ENCODE measurements at places on chromosomes 13 and 19.

DNA sequence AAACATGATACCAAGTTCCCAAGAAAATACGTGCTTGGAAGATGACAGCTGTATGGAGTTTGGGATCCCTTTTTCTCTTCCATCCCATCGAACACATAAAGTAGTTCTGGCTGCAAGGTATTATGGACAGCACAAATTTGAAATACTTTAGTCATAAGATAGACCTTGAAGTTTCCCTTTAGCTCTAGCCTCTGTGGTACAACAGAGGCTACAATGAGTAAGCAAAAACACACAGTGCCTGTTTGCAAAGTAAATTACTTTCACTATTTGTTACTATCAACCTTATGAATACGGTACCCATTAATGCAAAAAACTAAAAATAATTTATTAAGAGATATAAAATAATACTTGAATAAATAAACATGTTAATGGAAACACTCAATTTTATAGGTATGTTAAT, 21.0 kb upstream of the LRCH1 start:
- no peak overlapping the region for H3K4me3 ChIP-seq
- no peak for DNase-seq
- H3K36me3 ChIP-seq: no peaks in the 10 kb centered on the region
- H3K27ac ChIP-seq: no peak overlapping the region
- no peaks in the 10 kb centered on the region for H3K4me1 ChIP-seq

DNA sequence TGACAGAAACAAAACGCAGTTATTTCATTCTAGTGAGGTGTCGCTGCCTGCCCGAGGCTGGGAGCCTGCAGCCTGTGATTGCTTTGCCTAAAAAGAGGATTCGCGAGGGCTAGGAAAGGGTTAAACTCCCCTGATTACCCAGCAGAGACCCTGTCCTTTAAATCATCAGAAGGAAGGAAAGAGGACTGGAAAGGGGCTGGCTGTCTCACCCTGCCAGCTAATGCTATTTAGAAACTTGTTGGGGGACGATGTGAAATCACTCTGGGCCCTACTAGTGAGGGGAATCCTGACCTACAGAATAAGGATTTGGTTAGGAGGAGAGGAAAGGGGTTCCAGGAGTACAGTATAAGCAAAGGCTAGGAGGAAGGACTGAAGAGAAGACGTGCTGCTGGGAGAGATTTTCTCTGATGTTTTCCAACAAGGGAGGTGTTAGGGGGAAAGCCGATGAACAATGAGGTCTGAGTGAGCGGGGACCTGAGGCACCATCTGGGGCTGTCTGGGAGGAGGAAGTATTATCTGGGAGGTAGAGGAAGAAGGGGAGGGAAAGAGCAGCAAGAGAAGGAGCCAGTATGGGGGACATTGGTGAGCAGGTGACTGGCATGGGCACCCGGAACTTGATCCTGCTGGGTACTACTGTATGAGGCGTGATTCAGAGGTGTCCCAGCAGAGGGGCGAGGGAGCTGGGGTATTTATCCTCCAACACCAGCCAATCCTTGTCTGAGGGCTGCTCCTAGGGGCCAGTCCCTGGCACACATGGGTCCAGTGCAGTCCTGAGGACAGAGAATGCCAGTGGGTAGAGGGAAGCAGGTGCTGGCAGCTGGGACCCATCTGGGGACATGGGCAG, 55.7 kb upstream of the PTPRS start:
- no peak overlapping the region for H3K4me3 ChIP-seq
- no peak overlapping the region for H3K27ac ChIP-seq
- peaks cover 1% of the 10 kb centered on the region for H3K36me3 ChIP-seq
- no peak for DNase-seq

DNA sequence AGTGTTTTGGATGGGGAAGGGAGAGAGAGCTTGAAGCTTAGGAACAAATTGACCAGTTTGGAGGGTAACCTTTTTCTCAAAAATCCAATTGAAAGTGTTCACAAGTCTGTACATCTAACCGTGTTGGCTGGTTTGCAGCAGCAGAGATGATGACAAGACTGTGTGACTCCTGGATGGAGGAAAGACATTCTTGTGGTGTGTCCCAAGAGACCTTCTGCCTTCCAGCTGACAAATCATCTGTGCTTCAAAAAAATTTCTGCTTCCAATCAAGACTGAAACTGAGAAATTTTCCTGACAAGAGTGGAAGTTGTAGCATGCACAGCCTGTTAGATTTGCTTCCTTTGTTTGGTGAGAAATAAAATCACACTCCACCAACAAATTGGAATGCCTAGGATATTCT, 56.2 kb downstream of the LACC1 start:
- no peak overlapping the region for H3K4me3 ChIP-seq
- DNase-seq: no peak
- no peaks in the 10 kb centered on the region for H3K36me3 ChIP-seq

- no peaks in the 10 kb centered on the region for H3K4me1 ChIP-seq
- no peak overlapping the region for H3K4me3 ChIP-seq
- no peaks in the 10 kb centered on the region for H3K36me3 ChIP-seq
- H3K27me3 ChIP-seq: peaks cover 16% of the 10 kb centered on the region
- DNase-seq: no peak
Measured at GRCh38 chr19:33767898-33768413, 28.7 kb upstream of the KCTD15 start.

GRCh38 chr13:69769608-69770007, 338.0 kb upstream of the ATXN8OS start:
- no peaks in the 10 kb centered on the region for H3K4me1 ChIP-seq
- no peak overlapping the region for H3K27ac ChIP-seq
- no peak overlapping the region for H3K4me3 ChIP-seq
- DNase-seq: no peak
- no peaks in the 10 kb centered on the region for H3K36me3 ChIP-seq

DNA sequence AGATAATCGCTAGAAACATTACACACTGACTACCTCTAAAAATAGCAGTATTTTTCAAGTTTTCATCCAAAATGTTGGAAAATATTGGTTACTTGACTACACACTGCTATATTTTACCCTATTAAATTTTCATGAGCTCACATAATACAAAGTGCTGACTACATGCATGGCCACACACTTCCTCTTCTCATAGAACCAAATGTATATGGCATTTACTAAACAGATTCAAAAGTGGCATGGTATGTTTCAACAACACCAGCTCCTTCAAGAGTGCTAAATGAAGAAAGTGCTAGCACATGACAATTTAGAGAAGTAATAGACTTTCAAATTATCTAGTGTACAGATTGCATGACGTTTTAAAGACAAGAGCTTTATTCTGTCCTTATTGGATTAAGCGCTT, 780.4 kb upstream of the SLITRK6 start:
- no peak overlapping the region for H3K27ac ChIP-seq
- no peaks in the 10 kb centered on the region for H3K36me3 ChIP-seq
- DNase-seq: no peak

DNA sequence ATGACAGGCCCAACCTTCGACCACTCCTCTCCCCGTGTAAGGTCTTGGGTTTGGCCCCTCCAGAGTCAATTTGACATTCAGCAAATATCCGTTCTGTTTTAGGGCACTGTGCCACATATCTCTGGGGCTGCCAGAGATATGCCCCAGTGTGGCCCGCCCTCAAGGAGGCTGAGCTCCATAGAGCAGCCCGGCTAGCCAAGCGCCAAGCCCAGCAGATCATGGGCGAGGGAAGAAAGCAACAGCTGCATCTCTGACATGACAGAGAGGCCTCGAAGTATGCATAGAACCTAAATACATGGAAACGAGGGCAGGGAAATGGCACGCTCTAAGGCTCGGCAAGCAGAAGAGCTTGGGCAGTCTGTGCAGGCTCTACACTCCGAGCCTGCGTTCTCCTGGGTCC, 124.5 kb downstream of the USP12 start:
- H3K27ac ChIP-seq: peak overlapping the region; percentile 2
- peaks cover 2% of the 10 kb centered on the region for H3K36me3 ChIP-seq
- no peaks in the 10 kb centered on the region for H3K27me3 ChIP-seq

DNA sequence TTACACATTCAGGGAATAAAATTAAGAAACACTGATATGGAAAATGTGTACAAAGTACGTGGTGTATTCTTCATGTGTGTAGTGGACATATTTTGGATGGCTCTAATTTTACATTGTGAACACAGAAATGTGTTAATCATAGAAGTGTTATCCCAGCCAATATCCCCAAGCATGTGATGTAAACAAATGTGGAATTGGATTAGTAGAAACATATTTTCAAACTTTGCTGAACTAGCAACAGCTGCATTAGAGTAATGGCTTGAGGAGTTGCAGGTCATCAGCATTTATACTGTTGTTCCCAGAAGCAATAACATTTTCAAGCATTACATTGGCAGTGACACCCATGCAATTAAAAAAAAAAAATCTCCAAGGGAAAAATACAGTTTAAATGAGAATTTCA, 600.6 kb downstream of the SLITRK1 start:
- H3K27ac ChIP-seq: no peak overlapping the region
- DNase-seq: no peak
- no peak overlapping the region for H3K4me3 ChIP-seq
- no peaks in the 10 kb centered on the region for H3K4me1 ChIP-seq

DNA sequence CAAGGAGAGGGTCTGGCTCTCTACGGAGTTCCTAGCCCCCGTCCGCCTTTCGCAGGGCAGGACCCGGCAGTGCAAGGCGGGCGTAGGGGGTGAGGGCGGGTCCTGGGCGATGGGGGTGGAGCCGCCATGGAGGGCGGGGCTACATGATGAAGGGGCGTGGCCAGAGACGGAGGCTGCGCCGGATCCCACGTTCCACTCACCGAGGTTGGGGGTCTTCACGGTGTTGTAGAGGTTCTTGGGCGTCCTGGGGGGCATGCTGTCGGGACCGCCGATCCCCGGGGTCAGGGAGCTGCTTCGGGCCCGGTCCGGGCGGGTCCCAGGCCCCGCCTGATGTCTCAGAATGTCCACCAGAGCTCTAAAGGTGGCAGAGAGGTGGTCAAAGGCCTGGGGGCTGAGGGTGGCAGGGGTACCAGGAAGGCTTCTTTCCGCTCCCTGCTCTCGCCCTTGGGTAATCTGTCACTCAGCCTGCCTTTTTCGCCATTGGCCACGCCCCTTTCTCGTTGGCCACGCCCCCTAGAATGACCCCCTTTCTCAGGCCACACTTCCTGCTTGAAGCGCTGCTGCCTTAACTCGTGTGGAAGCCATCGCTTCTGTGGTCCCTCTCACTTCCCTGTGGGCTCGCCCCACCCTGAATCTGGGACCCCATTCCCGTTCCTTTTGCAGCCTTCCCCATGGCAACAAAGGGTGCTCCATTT, 2.5 kb downstream of the SHISA7 start:
- H3K4me3 ChIP-seq: no peak overlapping the region
- peaks cover 6% of the 10 kb centered on the region for H3K36me3 ChIP-seq
- peaks cover 22% of the 10 kb centered on the region for H3K4me1 ChIP-seq
- peaks cover 44% of the 10 kb centered on the region for H3K27me3 ChIP-seq
